Stimulated activated CD4-positive, alpha-beta T cell treated with anti-CD3 and anti-CD28 coated beads, TNF-alpha, amount 100 ng/mL, for 48 hours (primary cell): ENCODE measurements at places on chromosomes 6 and 20.

- DNase-seq: peak; percentile 36
These were observed 394 bp downstream of the AKAP12 start for GRCh38 chr6:151240036-151240685.

GRCh38 chr6:64782877-64783276 is 924.1 kb downstream of the EYS start:
- no peak for DNase-seq

GRCh38 chr6:40928307-40928706 is 110.7 kb downstream of the UNC5CL start:
- no peak for DNase-seq

DNA sequence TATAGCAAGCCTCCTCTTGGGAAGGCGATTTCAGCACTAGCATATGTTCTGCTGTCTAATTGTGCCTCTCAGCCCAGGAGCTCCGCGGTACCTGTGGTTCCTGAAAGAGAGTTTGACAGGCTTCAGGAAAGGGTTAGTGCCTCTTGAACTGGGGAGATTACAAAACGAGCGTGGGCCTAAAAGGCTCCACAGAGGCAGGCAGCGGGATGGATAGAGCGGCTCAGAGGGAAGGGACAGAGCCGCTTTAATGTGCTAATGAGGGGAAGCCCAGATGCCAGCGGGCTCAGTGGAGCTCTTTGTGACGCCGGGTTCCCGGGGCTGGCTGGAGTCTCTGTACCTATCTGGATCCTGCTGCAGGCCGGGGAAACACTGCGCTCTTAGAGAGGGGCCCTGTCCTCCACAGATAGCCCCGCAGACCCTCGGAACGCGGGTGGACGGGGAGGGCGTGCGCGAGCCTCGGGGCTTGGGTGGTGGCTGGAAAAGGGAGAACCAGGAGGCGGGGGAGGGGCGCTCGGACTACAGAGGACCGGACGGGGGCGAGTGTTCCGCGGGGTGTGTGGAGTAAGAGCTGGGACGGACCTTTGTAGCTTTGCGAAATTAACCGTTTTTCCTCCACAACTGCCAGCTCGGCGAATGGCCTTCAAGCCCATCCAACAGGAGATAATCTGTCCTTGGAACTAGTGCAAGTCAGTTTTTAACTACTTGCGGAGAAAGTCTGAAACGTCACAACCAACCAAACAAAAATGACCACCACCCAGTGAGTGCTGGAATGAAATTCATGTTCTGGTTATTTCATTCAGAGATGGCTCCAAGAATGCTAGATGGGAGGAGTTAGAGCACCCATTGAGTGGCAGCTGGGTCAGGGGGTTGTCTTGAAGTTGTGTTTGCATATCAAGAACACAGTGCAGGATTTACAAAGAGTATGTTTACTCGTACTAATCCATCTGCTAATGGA is 13.0 kb downstream of the SLC35F1 start:
- no peak for DNase-seq

DNA sequence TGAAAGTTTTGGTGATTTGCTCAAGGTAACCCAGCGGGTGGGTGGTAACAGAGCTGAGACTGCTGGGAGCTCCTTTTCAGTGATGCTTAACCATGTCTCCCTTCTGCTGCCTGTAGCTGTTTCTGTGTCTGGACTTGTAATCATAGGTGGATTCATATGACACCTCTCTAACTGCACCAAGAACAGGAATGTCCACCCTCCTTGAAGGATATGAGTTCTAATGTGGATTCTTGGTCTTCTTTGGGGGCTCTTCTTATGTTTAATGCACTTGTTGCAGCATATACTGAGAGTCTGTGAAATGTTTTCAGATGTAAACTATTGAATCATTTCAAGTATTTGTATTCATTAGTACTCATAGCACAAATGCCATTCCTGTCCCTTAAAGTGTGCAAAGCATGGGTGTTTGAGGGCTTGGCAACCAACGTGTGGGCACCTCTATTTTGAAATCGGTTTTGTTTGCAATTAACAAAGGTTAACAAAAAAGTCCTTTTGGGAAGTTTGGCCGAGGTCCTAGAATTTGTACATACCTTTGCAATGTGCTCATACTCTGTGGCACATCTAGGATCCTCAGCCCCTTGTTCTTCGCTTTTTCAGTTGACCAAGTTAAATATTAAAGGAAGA is 138.0 kb downstream of the SOX4 start:
- DNase-seq: no peak

- peak; percentile 51 for DNase-seq
These were observed 14.7 kb downstream of the HLA-F start for GRCh38 chr6:29737707-29738630.

DNA sequence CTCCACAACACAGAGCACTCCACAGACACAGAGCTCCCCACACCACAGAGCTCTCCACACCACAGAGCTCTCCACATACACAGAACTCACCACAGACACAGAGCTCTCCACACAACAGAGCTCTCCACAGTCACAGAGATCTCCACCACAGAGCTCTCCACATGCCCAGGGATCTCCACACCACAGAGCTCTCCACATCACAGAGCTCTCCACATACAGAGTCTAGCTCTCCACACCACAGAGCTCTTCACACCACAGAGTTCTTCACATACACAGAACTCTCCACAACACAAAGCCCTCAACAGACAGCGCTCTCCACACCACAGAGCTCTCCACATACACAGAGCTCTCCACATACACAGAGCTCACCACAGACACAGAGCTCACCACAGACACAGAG is 55.3 kb downstream of the ERMARD start:
- DNase-seq: no peak

- DNase-seq: no peak
These were observed 164.3 kb upstream of the RREB1 start for GRCh38 chr6:6943421-6943820.

GRCh38 chr6:13554929-13555333 is 19.5 kb upstream of the SIRT5 start:
- DNase-seq: no peak

- DNase-seq: no peak
These were observed at the start of gene CAP2 for GRCh38 chr6:17392978-17393891. Gene CAP2 (plus strand): TSS chr6:17393595. CDS start chr6:17421556, 27,961 bp downstream.

- peak; percentile 2 for DNase-seq
These were observed 139.1 kb downstream of the KIF16B start for GRCh38 chr20:16434062-16434664.

- peak; percentile 31 for DNase-seq
These were observed 172.7 kb upstream of the NOX3 start for GRCh38 chr6:155628306-155628705.

DNA sequence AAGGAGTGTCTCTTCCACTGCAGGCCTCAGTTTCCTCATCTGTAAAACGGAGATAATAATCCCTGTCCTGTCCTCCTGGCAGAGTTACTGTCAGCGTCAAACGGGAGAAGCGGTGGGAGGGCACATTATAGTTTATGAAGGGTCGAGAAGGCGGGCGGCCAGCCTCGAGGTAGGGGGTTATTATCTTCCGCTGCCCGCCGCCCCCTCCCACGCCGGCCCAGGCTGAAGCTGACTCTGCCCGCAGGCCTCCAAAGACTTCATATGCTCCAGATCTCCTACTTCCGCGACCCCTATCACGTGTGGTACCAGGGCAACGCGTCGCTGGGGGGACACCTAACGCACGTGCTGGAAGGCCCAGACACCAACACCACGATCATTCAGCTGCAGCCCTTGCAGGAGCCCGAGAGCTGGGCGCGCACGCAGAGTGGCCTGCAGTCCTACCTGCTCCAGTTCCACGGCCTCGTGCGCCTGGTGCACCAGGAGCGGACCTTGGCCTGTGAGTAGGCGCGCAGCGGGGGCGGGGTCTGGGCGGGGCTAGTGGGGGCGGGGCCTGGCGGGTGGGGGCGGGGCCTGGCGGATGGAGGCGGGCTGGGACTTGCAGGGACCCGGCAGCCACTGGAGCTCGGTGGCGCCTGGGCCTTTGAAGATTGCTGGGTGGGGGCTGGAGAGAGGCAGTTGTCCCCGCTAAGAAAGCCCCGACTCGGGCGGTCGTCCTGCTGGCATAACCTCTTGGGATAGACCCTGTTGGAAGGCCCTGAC is 2.8 kb downstream of the PROCR start:
- no peak for DNase-seq

- DNase-seq: no peak
These were observed 20.5 kb downstream of the UBE2V1 start for GRCh38 chr20:50092436-50092835.

- no peak for DNase-seq
These were observed 12.1 kb downstream of the CLDN20 start for GRCh38 chr6:155275808-155276480.

GRCh38 chr6:119148098-119148824 is 69.8 kb upstream of the FAM184A start:
- DNase-seq: no peak

- no peak for DNase-seq
These were observed 111.5 kb downstream of the SLC16A10 start for GRCh38 chr6:111198841-111199240.

DNA sequence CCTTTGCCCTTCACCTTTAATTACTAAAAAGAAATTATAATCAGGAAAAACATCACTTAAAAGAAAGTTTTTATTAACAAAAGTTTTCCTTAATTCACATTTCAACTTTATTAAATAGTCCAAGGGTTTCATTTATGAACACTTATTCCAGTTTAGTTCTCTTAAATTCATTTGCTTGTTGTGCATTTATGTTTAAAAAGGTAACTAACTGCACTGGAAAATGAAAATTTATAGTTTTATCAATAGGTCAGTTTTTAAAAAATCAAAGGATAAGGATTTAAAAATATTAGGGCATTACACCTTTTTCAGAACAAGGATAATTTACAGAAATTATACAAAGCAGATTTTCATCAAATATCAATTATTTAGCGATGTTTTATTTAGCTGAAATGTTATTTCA is 958 bp upstream of the ATP5F1E start:
- no peak for DNase-seq

DNA sequence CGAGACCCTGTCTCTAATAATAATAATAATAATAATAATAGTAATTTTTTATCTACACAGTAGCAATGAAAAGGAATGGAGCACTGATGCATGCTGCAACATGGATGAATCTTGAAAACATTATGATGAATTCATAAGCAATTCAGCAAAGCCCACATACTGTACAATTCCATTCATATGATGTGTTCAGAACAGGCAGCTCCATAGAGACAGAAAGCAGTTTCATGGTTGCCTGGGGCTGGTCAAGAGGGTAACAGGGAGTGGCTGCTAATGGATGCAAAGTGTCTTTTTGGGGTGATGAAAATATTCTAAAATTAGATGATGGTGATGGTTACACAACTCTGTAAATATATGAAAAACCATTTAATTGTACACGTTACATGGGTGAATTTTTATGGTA is 43.6 kb downstream of the SLC24A3 start:
- DNase-seq: no peak

DNA sequence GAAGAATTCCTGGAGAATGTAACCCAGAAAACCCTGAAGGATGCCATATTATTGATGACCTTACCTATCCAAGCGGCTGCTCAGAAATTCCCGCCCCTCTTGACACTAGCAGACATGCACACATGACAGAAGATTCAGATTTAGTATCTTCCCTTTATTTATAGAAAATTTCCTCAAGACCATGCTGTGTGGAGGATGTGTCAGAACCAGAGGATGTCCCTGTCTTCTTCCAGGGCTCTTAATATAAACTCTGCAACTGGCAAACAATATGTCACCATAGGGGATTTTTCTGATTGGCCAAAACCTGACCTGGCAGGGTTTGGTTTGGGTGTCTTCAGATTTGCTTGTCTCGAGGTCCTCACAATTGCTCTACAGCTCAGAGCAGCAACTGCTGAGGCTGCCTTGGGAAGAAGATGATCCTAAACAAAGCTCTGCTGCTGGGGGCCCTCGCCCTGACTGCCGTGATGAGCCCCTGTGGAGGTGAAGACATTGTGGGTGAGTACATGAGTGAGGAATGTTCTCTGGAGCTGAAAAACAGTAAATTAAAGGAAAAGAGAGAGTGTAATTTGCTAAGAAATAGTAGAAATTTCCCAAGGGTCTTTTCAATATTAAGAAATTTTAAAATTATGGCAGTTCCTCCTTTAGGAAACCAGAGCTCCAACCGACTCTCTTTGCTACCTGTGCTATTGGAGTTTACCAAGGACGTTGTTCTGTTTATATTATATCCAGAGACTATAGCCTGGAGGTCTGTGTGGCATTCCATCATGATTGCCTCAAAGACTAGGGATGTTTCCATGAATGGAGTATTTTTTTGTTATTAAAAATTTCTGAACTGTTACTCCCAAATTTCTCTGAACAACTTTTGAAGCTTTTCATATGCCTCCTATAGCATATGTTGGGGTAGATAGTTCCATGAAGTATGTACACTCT is at the start of gene HLA-DQA2:
Gene HLA-DQA2 (plus strand): TSS at position 361 of the 930 bp plus-strand sequence. CDS start 53 bp downstream, at position 414.
- DNase-seq: no peak

DNA sequence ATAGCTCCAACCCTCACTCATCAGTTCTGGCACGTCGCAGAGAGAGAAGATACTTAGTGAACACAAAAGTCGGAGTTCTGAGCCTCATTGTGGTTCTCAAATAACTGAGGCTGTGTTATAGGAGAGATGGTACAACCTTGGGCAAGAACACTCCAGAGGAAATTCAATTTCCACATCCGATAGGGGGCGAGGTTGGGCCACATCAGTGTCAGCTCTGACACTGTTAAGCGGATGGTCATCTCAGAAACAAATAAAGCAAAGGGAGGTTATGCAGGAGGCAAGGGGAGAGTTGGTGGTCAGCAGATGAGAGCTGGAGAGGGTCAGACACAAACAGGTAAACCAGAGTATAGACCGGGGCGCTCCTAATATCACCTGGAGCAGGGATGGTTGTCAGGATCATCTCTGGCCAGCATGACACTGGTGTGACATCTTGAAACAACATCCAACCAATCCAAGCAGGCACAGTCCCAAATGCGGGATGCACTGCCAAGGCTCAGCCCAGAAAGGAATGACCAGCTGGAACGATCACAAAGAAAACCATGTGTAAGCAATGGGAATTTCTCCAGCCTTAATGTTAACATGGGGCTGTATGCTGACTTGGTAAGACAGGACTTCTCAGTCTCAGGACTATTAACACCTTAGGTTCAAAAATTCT is 331.8 kb downstream of the HACE1 start:
- DNase-seq: no peak

DNA sequence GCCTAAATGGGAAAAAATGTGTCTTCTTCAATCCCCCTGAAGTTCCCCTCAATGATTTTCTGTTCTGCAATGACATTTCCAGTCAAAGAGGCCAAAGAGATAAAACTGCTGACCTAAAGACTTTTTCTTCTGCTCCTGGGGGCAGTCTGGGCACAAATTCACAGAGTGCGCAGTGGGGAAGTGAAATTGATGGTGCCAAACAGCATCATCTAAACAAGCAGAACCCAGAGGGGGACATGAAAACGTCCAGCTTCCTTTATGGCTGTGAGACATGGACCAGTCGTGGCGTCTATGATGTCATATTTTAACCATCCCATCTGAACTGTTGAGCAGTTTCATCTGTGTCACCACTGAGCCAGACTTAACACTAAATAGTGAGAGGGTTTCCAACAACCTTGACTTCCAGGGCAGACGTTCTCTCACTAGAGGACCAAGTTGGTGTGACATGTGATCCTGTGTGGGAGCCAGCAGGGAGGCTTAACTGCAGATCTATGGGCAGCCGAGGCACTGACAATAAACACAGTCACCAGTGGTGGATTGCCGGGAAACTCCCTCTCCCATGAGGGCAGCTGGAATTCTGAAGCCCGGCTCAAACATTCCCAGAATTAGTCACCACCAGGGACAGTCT is 12.4 kb downstream of the SCML4 start:
- DNase-seq: no peak
